ENCODE measurements at places on chromosomes 5 and 9.
A peak's percentile ranks its signal among the peaks of the same experiment; 100 is the strongest.

DNA sequence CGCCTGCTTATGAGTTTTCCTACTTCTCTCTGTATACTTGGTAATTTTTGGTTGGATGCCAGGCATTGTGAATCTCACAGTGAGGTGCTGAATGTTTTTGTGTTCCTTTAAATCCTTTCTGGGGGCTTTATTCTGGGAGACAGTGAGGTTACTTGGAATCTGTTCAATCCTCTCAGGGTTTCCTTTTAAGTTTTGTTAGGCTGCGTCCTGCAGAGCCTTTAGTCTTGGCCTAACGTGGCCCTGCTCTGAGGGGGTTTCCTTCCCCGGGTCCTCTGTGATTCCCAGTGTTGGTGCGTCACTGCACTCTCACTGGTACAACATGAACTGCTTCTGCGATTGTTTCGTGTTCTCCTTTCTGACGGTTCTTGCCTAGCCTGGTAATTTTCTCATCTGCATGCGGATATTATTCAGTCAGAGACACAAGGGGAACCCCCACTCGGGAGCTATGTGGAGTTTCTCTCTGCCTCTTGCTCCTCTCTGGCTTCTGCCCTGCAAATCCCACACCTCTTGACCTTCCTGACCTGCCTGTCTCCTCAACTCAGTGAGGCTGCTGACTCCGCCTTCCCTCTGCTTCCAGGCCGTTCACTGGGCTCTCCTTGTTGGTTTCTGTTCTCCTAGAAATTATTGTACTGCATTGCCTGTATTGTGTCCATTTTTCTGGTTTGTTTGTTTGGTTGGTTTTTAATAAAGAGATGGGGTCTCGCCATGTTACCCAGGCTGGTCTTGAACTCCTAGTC, 128.1 kb downstream of the DAB2IP start:
- DNase-seq, result peak; percentile 51

DNA sequence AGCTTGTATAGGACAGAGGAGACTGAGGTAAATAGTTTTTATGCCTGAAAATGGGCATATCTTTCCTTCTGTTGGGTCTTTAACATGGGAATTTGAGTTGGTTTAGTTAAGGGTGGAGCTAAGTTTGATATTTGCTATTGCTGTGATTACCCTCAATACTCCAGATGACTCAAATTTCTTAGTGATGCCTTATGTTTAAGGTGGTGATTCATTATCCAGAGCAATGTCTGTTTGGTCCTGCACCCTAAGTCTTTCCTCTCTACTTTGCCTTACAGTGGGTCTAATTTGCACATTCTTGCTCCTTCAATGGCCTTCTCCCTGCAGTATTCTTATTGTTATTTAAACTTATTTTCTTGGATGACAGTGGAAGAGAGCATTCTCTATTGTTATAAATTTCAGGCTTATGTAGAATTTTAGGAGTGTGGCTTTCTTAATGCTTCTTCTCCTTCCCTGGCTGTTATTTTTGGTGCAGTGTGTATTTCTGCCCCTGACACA, 312.9 kb upstream of the RPS23 start:
- peak; percentile 28 for DNase-seq

- DNase-seq, result no peak
These were observed 547.3 kb upstream of the ZNF608 start for GRCh38 chr5:125293726-125294125.

- no peak for DNase-seq
These were observed 23.2 kb upstream of the AUH start for GRCh38 chr9:91384954-91385353.

GRCh38 chr9:21527579-21527978, 45.5 kb upstream of the IFNE start:
- DNase-seq, result no peak

- no peak for DNase-seq
These were observed 2223.1 kb upstream of the C9orf72 start for GRCh38 chr9:29796291-29796952.

DNA sequence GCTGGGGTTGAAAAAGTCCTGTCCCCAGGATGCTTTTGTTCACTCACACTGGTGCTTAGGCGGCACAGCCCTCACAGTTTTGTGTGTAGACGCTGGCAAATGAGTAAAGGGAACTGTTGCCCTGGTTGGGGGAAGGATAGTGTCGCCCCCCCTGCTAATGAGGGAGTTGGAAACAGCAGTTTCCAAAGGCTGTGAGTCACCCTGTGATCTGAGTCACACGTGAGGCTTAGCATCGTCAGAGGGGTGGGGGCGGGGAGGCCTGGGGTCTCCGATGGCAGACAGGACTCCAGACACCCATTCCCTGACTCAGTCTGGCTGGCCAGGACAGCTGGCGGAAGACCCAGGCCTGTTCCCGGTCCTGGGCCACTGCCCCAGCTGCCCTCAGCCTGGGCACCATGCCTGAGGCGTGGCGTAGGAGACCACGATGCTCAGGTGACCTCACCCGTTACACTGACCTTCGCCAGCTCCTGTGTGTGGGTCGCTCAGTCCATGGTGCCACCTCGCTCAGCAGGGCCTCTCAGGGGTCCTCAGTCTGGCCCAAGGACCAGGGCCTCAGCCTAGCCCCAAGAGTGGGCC, 2.9 kb downstream of the DNAJB5 start:
- peak; percentile 87 for DNase-seq

- no peak for DNase-seq
These were observed 66.3 kb upstream of the SELENOP start for GRCh38 chr5:42878041-42878440.

DNA sequence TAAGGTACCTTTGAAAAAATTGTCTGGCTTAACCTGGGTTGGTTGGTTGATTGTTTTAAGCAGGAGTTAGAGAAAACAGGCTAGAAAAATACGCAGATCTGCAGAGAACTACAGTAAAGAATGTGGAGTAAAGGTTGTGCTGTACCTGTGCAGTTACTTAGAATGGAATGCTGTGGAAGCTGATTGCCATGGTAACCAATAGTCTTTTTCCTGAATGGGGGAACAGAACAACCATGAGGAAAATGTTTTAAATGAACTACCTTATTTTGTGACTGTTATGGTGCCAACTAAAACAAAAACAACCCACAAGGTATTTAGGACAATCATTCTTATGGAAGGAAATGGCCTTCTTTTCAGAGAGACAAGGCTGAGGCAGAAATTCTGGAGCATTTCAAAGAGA, 4.8 kb upstream of the HOMER1 start:
- no peak for DNase-seq

DNA sequence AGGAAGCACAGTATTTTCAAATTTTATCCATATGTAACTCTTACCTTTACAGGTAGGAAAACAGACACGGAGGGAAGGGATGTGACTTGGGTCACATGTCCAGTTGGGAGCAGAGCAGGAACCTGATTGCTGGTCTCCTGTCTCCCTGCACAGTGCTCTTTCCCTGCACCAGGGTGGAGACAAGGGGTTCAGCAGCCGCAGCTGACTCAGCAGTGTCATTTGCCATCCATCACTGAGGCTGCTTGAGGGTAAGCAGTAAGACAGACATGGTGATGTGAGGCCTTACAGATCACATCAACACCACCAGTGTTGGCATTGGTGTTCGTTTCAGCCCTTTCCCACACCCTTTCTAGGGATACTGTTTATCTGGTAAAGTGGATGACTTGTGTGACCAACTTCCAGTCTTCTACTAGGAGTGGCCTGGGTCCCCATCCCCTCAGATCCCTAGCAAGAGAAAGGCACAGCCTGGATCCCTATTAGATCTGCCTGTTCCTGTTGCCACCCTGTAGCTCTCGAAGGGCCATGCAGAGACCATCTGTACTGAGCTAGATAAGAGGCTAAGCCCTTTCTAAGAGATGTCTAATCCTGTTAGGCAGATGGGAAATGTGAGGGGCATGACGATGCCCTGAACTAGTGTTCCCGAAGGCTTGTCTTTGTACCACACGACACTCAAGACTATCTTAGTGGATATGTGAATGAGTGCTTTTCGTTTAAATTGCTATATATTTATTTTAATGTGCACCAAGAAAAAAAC, 29.1 kb downstream of the FRMPD1 start:
- DNase-seq, result no peak

DNA sequence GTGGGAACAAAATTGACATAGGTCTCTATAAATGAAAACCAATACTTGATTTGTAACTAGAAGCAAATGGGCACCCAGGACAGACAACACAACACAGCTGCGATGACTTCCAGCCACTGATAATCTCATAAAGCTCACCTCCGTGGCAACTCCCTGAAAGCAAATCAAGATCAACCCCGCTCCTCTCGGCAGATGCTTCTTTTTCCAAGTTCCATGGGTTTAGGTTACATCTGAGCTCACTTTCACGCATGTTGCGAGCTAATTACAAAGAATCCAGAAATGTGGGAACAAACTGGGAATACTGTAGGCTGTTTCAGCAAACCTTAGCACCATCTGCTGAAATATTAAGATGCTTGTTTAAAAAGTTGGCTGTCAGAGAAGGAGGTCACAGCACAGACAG, 153.9 kb downstream of the ELAVL2 start:
- no peak for DNase-seq

DNA sequence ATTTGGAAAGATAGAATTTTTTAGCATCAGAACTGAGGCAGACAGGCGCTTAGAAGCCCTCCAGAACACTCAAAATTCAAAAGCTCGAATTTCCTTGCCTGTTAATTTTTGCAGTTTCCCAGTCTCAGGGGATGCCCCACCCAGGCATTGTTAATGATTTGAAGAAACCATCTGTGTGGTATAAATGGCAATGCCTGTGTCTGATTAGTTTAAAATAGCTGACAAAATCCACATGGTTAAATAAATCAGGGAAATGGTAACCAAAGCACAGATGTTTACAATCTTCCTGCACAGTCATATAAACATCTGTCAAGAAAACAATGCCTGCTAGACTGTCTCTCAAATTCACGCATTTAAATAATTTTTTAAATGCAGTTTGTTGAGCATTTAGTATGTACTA, 185.2 kb upstream of the RGMB start:
- no peak for DNase-seq

GRCh38 chr9:133967024-133967741, 24.9 kb downstream of the VAV2 start:
- peak; percentile 71 for DNase-seq

- DNase-seq, result peak; percentile 34
These were observed 92.3 kb downstream of the LMX1B start for GRCh38 chr9:126705767-126706697.

- no peak for DNase-seq
These were observed 454.3 kb downstream of the KDM4C start for GRCh38 chr9:7212101-7212500.

DNA sequence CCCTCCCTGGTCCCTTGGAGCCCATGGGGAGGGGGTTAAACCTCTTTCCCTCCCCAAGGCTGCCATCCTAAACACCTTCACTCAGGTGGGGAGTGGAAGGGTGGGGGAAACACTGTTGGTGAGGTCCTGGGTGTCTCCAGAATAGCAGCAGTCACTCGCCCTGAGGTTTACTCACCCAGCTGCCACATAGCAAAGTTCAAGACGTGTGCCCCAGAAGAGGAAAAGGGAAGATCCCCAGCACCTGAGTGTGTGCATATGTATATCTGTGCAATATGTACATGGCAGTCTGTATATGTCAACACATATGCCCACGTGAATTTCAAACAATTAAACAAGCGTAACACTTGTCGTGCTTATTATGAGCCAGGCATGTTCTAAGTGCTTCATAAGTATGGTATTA, 31.3 kb upstream of the SMU1 start:
- DNase-seq, result no peak

GRCh38 chr5:137306903-137307302, 192.2 kb downstream of the SPOCK1 start:
- no peak for DNase-seq

Data from iris pigment epithelial cell (primary cell).